A549 (cell line): ENCODE measurements at places on chromosomes 12 and 14. TPM values are rescaled to one million over a fixed set of nuclear protein-coding genes. Genes with fewer than 3 reads are reported as not detected.
A peak's percentile ranks its signal among the peaks of the same experiment; 100 is the strongest.

The MPHOSPH9 gene
- polyA plus RNA-seq = 28.5 to 31.0 TPM (median 29.3 TPM) in 3 replicates

The EXOC5 gene
- polyA plus RNA-seq = 29.7 to 31.5 TPM (median 30.4 TPM) in 3 replicates

The PARPBP gene
- polyA plus RNA-seq = 31.8 to 32.8 TPM (median 32.4 TPM) in 3 replicates

The GRIP1 gene
- 1.6 to 5.8 TPM (median 2.3 TPM) in 3 replicates for polyA plus RNA-seq

The LRFN5 gene
- polyA plus RNA-seq = not detected in 3 replicates

The ACOT6 gene
- polyA plus RNA-seq = not detected in 3 replicates

GRCh38 chr12:108181095-108181454, 52.0 kb downstream of the WSCD2 start:
- no peak for DNase-seq

DNA sequence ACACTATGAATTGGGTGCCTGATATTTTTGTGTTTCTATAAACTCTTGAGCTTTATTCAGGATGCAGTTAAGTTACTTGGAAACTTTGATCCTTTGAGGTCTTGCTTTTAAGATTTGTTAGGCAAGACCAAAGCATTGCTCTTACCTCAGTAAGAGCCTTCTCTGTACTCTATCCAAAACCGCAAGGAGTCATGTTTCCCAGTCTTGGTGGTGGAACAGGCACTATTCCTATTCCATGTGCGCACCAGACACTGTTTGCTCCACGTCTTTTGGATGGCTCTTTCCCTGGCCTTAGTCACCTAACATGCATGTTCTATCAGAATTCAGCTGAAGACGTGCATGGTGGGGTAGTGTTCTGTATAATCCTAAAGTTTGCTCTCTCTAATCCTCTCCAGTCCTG, 23.5 kb downstream of the CSRP2 start:
- no peak for DNase-seq

DNA sequence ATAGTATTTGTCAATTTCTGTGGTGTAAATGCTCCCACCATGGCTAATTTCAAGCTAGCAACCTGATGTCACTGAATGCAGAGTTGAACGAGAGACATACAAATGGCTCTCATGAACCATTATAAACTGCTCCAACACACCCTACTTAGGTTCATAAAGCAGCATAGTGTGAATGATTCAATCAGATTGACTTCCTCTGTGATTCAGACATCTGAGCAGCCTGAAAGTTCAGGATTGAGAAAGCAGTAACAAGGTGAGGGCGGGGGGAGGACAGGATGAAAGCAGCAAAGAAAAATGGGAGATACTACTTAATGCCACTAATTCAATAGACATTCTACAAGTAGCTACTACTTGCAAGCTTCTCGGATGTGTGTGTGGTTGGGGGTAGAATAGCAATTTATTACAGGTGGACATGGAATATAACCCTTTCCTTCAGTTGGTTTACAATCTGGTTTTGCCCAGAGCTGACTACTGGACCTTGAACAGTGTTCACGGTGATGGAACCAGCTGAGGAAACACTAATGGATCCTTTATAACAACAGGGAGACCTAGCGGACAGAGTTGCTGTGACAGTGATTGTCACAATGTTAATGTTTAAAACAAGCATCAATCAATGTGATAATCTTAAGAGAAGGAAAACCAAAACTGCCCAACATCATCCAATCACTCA, 52.5 kb upstream of the PELI2 start:
- DNase-seq = no peak

GRCh38 chr14:51182131-51182565, 57.9 kb upstream of the TMX1 start:
- peak; percentile 4 for DNase-seq

- DNase-seq = no peak
Observed at GRCh38 chr12:34389378-34390170, 367.3 kb downstream of the ALG10 start.

DNA sequence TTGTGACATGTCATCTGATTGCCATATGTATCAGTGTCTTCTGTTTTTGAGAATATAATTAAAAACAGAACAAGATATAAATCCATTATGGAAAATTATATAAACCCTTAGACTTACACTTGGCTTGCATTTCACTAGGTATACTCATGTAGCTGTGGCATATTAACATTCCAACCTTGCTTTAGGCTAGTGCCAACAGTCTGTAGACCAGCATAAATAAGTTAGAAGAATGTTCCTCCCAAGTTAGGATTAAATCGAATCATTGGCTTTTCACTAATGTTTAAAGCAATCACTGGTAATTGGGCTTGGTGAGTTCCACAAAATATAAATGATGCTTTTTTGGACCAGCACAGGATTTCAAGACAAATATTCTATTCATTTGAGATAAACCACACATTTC, 103.0 kb downstream of the LIN7A start:
- no peak for DNase-seq

- DNase-seq = no peak
Observed at GRCh38 chr14:90487031-90487430, 90.2 kb downstream of the CALM1 start.

- DNase-seq = no peak
Observed at GRCh38 chr14:72645706-72646105, 248.2 kb downstream of the DPF3 start.

GRCh38 chr14:92105893-92106142, 564 bp downstream of the ATXN3 start:
- peak; percentile 46 for DNase-seq

GRCh38 chr14:84236290-84236689, 1293.7 kb upstream of the FLRT2 start:
- DNase-seq = no peak

GRCh38 chr14:80784820-80785219, 156.7 kb downstream of the CEP128 start:
- no peak for DNase-seq

DNA sequence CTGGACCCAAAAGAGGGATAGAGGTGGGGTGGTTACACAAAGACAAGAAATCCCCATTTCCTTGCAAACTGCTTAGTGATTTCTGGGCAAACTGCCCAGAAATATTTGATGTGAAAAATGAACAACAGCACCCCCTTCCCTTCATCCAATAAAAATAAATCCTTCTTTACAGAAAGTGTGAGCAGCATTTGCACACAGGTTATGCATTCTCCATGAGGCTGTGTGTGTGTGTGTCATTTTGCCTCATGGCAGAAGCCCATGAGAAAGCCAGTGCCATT, 17.2 kb upstream of the NRXN3 start:
- no peak for DNase-seq

- no peak for DNase-seq
Observed at GRCh38 chr14:95254288-95254687, 65.4 kb downstream of the CLMN start.

- peak; percentile 27 for DNase-seq
Observed at GRCh38 chr14:77641534-77642341, 25.3 kb upstream of the SPTLC2 start.

GRCh38 chr14:90467501-90467900, 70.7 kb downstream of the CALM1 start:
- no peak for DNase-seq
